RWPE1 (cell line): ENCODE measurements at places on chromosomes 7 and 10.

- DNase-seq, result no peak
Observed at GRCh38 chr7:101563943-101564777, 64.9 kb downstream of the MYL10 start.

DNA sequence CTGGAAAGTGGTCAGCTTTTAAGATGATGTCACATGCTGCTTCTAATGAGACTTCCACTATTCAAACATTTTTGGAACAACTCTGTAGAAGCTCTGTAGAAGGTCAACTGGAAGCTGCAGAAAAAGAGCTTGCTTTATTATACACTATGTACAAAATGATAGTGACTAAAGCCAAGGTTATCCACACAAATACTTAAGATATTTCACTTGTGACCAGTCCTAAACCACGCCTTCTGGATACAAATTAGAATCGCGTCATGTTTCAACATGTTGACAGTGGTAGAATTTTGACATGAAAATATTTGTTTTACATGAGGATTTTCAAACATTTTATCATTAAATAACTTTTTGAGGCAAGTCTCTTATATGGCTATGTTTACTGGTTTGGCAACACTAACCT lies 499.6 kb upstream of the PHF14 start:
- DNase-seq, result peak; percentile 6

DNA sequence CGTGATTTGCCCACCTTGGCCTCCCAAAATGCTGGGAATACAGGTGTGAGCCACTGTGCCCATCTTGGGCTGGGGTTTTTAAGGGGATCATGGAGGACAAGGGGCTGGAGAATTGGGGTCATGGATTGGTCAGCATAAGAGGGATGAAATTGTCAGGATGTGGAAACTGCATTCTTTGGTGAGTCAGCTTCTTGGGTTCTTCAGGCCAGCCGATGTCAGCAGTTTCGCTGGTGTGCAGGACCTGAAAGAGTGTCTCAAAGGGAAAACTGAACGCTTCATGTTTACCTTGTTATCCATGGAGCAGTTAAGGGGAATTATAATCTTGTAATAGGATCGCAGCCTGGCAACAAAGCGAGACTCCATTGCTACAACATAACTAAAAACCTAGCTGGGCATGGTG lies 13.0 kb downstream of the GALNT17 start:
- no peak for DNase-seq

- DNase-seq, result no peak
Observed at GRCh38 chr7:45107356-45107755, 4.1 kb downstream of the TBRG4 start.

- DNase-seq, result no peak
Observed at GRCh38 chr10:91150631-91151030, 69.8 kb upstream of the PCGF5 start.

- DNase-seq, result peak; percentile 62
Observed at GRCh38 chr10:100303724-100304319, 17.3 kb upstream of the BLOC1S2 start.

GRCh38 chr7:75809396-75809795 lies 4.2 kb downstream of the CCL24 start:
- DNase-seq, result no peak

GRCh38 chr7:1245524-1246050 lies 12.9 kb downstream of the UNCX start:
- no peak for DNase-seq

DNA sequence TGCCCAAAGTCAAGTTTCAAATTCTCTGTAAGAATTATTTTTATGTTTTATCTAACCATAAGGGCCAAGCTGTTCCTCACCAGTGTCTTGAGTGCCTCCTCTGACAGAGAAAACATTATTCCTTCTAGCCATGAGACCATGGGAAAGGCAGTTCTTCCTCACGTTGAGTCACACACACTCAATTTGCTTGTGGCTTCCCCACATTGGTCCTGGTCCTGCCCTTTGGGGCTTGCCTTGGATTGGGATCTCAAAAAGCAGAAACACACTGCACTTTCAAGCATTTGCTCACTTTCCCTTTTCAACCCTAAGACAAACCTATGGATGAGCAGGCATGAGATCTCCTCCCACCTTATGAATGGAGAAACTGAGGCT lies 248.3 kb upstream of the IGFBP3 start:
- DNase-seq, result no peak

GRCh38 chr7:55574051-55574717 lies 1.9 kb upstream of the VOPP1 start:
- peak; percentile 65 for DNase-seq

GRCh38 chr7:5237286-5237685 lies 45.5 kb upstream of the SLC29A4 start:
- DNase-seq, result no peak

DNA sequence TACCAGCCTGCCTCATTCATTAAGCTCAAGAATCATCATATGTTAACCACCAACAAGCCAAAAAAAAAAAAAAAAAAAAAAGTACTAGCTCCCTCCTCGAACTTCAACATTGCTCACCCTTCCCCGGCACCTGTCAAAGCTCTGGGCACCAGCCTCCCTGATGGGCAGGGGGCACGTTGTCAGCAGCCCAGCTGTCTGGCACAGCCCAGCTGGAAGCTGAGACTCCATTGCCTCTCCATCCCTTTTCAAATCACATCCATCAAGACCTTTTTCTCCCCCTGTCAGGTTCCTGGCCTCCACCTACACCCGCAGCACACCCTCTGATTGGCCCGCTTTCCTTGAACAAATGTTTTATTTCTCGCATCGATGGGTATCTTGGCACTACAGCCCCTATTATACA lies 913.3 kb upstream of the AUTS2 start:
- no peak for DNase-seq

- DNase-seq, result peak; percentile 8
Observed at GRCh38 chr7:26910221-26910620, 45.8 kb upstream of the SKAP2 start.

DNA sequence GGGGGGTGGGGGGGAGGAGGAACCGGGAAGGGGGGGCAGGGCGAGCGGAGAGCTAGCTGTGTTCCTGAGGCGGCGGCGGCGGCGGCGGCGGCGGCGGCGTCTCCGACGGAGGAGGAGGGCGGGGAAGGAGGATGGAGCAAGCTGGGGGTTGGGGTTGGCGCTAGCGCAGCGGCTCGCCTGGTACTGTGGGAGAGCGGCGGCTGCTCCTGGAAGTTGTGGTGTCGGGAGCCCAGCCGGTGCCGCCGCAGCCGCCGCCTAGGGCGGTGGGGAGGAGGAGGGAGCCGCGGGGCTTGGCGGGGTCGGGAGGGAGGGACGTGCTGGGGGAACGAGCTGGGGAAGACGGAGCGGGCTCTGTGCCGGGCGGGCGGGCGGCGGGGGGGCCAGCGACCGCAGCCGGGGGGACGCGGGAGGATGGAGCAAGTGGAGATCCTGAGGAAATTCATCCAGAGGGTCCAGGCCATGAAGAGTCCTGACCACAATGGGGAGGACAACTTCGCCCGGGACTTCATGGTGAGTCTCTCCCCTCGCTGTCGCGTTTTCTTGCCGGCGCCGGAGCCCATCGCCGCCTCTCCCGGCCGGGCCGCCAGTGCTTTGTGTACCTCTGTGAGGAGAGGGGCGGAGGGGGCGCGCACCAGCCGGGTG lies at the start of gene PTPN12:
PTPN12 (plus strand) TSS at position 160 of the 642 bp plus-strand sequence; CDS start at position 412, 252 bp downstream.
- DNase-seq, result no peak

GRCh38 chr7:151843181-151843580 lies 33.7 kb downstream of the PRKAG2 start:
- DNase-seq, result no peak

- DNase-seq, result no peak
Observed at GRCh38 chr10:97538411-97538810, 34.2 kb upstream of the ANKRD2 start.

DNA sequence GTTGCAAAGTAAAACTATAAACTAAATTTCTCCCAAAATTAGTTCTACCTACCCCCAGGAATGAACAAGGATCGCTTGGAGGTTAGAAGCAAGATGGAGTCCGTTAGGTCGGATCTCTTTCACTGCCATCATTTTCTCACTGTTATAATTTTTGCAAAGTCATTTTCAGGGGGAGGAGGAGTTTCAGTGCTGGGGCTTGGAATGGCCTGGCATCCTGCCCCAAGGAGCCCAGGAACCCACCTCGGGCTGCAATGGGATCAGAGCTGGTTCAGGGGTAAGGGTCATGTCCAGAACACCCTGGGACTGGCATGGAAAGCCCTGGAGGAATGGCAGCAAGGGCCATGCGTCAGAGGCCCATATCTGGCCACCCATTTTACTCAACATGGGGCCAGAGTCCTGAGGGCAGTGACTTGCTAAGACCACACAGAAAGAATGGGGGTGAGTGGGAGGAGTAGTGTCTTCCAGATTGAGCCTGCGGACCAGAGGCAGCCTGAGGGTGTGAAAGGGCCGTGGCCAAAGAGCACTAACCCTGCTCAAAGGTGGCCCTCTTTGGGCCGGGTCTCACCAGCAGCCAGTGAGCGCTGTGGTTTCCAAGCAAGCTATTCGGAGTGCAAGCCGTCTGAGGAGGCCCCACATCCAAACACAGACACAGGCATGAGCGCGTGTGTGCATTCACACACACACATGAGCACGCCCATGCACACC lies 31.8 kb downstream of the GPRIN2 start:
- peak; percentile 84 for DNase-seq

DNA sequence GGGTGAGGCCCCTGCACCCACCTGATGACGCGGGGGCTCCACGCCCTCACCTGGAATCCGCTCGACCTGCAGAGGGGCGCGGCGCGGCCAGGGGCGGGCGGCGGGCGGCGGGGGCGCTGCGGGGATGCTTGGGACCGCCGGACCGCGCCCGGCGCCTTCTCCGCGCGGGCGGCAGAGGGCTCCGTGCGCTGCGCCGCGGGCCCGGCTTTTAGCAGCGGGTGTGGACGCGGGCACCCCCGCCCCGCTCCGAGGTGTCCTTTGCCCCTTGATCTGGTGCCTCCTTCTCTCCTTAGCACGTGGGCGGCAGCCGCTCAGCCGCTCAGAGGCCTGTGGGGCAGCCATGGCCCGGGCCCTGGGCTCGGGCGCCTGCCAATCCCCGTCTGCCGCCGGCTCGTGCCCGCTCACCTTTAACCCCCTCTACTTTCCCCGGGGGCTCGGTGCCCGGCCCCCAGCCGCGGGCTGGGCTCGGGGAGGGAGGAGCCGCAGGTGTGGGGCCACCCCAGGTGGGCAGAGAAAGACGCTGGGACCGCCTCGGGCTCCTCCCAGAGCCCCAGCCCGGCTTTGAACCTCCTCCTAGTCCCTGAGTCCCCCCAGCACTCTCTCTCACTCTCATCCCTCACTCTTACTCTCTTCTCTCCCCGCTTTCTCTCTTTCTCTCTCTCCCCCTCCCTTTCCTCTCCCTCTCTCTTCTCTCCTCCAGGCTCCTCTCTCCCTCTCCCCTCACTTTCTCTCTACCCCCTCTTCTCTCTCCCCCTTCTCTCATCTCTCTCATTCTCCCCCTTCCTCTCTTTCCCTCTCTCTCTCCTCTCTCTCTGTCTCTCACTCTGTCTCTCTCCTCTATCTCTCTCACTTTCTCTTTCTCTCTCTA lies 19.7 kb upstream of the VPS37D start:
- no peak for DNase-seq

DNA sequence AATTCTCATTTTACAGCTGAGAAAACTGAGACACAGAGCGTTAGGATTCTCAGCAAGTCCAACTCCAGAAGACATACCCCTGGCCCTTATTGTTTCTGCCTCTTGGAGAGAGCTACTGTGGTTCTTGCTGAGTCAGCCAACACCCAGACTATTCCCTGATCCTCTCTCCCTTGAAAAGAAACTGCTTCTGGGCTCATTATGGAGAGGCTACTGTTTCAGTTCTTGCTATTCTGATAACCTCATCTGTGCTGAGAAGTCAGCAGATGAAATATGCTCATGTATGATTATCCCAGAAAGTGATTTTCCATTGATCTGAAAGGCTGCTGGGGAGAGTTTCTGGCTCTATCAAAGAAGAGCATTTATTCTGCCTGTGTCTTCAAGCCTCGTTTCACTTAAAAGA lies 455.6 kb upstream of the COBL start:
- no peak for DNase-seq

DNA sequence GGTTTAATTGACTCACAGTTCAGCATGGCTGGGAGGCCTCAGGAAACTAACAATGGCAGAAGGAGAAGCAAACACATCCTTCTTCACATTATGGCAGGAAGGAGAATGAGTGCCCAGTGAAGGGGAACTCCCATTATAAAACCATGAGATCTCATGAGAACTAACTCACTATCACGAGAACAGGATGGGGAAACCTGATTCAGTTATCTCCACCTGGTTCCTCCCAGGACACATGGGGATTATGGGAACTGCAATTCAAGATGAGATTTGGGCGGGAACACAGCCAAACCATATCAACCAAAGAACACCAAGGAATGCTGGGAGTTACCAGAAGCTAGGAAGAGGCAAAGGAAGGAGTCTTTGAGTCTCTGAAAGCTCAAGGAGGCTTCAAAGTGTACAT lies 94.3 kb downstream of the IPMK start:
- DNase-seq, result no peak

- no peak for DNase-seq
Observed at GRCh38 chr10:85231534-85232270, 903.3 kb downstream of the CCSER2 start.

DNA sequence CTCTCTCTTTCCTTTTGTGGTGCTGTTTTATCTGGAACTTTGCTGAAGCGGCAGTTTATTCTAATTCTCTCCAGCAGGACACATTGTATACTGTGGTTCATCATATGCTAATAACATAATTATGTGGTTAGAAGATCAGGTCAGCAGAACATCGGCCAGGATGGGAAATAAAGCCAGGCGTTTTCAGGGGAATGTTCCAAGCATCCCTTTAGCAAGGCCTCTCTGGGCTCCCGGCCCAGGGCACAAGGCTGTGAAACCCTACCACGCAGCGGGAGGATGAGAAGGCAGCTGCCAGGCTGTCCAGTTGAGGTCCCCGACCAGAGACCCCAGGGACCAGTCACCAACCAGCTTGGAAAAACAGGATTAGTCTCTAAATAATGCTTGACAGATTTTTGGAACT lies 112.2 kb upstream of the GALNT17 start:
- no peak for DNase-seq

GRCh38 chr7:111324228-111324627 lies 233.3 kb downstream of the LRRN3 start:
- no peak for DNase-seq

GRCh38 chr10:5895804-5896203 lies 5.8 kb downstream of the FBH1 start:
- DNase-seq, result no peak

DNA sequence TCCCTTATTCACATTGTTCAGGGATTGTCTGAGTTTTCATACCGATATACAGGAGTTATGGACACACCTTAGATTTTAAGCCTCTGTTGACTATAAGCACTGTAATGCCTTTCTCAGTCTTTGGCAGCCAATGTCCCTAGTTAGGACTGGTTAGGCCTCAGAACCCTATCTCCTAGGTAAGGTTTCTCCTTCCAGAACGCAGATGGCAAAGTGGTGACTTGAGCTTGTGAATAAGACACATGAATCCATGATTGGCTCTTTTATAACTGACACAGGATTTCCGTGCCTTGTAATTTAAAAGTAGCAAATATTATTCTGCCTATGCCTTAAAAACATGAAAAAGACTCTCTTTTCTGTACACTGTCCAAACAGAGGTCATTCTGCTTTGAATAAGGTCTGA lies 12.5 kb upstream of the RNF148 start:
- DNase-seq, result no peak
